Fibroblast of pulmonary artery (primary cell): ENCODE measurements at places on chromosomes 4 and X.

DNA sequence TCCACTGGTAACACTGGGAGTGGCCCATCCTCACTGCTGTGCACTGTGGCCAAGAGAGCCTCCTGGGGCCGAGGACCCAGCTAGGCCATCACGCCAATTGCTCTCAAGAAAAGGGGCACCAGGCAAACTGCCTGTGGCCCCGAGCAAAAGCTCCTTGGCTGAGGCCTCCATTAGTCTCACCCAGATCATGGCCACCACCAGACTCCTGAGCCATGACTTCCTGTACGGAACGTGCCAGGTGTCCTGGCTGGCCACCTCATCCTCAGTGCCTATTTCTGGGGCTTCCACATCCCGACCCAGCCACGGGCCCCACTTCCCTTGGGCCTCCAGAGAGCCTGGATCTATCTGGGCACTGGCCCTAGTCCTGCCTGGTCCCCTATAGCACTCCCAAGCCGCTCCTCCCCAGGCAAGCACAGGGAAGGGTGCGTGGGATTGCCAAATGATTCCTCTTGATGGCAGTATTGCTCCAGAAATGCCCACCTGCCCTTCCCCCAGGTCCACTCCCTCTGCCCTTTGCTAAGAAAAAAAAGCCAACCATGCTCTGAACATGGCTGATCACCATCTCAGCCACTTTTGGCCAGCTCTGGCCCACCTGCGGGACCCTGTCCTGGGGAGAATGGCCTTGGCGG is 212.6 kb upstream of the AGTR2 start:
- no peak for DNase-seq

DNA sequence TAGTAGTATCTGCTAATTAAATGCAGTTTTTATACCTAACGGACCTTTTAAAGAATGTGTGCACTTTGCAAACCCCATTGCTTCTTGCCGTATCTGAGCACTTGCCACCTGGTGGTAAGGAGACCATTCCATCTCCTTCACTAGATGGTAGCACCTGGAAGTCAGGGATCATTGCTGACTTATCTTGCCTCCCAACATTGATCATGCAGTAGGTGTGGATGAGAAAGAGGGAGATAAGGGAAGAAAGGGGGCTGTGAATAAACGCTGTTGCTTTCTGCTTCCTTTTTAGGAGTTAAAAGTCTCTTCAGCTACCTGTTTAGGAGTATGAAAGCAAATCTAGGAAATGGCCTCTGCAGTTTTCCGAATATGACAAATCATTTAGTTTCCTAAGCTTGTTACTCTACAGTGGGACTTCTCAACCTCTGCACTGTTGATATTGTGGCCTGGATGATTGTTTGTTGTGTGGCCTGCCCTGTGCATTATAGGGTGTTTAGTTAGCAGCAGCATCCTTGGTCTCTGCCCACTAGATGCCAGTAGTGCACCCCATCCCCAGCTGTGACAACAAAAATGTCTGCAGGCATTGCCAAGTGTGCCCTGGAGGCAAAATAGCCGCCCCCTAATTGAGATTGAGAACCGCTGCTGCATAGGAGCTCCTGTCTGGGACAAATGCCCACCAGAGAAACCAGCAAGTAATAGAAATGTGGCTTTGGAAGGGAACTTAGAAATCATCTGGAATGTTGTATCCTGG is 38.8 kb downstream of the GAB1 start:
- peak; percentile 41 for DNase-seq

- DNase-seq = no peak
Measured at GRCh38 chr4:67892253-67892652, 8.5 kb upstream of the TMPRSS11D start.

DNA sequence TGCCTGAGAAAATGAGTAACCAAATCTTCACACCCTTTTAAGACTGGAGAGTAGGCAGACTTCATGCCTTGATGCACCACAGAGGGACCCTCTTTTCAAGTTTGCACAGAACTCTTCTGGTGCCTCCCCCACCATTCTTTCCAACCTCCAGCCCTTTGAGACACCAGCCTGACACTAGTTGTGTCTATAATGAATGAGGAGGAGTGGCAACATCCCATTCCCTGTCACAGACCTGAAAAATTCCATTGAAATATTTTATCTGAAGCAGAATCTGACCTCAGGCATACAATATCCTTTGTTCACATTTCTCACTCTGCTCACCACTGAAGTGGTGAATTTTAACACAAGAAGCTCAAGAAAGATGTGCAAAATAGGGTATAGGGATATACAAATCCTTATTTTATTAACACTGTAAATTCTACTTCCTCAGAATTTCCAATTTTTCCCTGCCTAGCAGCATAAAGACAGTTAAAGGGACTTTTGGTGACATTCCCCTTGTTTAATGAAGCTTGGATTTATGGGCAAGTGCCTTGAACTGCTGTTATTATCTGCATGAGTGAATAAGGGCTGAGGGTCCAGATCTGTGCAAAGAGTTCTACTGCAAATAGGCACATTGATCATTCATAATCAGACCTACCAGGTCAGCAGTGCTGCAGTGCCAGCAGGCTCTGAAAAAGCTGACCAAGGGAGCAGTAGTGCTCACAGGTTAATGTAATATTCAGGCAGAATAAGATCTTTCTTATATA is 149.9 kb upstream of the PAQR3 start:
- DNase-seq = no peak

GRCh38 chr4:149836546-149836945 is 20.9 kb upstream of the IQCM start:
- peak; percentile 3 for DNase-seq
